Muscle of leg (tissue), 16 donors: ENCODE measurements at places on chromosomes 3 and 15.

GRCh38 chr3:24881239-24881638 lies 386.6 kb upstream of the THRB start:
- DNase-seq, result no peak

DNA sequence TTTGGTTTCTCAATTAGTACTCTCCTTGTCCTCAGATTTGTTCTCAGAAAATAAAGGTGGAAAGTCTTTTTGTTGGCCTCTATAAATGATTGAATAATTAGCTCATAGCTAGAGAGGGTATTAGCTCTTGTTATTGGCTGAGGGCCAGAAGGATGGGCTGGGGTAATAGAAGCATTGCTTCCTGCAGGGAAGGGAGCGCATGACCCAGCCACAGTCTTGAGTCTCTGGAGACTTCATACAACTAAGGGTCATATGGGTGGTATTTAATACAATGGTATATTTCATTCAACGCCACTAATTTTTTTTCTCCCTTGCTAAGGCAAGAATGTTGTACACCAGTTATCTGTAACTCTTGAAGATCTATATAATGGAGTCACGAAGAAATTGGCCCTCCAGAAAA lies 8.4 kb downstream of the DNAJA4 start:
- no peak for DNase-seq

DNA sequence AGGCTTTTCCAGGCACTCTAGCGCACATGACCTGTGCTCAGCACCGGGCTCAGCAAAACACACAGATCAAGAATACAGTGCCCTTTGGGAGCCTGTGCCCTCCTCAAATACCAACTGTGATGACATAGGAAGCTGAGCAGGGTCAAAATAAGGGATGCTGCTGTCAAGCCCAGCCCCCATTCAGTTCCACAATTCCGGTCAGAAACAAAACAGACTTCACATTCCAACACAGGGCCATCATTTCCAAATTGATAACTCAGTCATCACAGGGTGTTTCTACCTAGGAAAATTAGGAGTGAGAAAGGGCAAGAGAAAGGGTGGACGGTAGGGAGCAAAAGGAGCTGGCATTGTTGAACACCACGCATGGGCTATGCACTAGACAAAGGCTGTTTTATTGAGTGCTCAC lies 158.4 kb upstream of the CCDC54 start:
- no peak for DNase-seq

GRCh38 chr15:80693682-80694610 lies 1.2 kb upstream of the ABHD17C start:
- peak; percentile 57 for DNase-seq

DNA sequence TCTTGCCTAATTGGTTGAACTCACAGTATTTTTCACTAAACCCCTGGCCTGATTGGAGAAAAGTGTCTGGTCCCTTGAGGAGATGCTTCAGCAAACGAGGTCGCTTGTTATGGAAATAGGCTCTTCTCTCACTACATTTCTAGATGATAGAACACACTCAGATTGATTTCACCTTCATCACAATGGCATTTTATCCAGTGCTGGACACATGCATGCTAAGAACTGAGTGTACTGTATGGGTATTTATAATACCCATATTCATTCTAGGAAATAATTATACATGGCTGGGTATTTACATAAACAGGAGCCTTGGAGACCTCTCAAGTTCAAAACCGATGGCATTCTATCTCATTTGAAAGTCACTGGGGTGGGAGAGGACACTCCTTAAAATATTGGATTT lies 444.9 kb downstream of the LPP start:
- no peak for DNase-seq

DNA sequence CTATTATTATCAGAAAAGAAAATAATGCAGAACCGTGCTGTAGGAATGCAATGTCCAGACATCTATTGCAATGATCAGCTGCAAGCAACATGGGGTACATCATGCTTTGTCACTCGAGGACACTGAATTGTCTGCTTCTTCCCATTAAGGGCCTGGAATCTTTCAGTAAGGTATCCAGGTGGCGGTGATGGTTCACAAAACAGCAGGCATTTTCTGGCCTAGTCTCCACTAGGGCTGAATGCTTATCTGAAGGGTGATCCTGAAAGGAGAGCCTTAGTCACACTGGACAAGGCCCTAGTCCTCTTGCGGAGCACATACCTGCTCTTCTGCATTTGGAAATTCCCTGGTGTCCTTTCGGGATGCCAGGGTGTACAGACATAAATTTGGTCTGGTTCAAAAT lies 21.2 kb downstream of the ITPR1 start:
- no peak for DNase-seq

DNA sequence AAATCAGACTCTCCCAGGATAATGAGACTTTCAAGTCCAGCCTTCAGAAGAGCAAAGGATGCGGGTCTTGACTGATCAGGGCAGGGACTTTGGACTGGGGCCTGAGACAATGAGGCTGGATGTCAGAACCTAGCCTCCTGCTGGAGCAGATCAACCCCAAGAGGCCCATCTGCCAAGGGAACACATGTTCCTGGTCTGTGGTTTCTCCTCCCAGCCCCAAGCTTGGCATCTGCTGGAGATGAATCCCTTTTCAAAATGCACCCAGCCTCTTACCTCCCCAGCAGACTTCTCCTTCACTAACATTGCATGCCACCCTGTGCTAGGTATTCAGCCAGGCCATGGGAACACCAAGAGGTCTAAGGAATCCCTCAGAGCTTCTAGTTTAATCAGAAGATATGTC lies 43.7 kb upstream of the MFGE8 start:
- no peak for DNase-seq

DNA sequence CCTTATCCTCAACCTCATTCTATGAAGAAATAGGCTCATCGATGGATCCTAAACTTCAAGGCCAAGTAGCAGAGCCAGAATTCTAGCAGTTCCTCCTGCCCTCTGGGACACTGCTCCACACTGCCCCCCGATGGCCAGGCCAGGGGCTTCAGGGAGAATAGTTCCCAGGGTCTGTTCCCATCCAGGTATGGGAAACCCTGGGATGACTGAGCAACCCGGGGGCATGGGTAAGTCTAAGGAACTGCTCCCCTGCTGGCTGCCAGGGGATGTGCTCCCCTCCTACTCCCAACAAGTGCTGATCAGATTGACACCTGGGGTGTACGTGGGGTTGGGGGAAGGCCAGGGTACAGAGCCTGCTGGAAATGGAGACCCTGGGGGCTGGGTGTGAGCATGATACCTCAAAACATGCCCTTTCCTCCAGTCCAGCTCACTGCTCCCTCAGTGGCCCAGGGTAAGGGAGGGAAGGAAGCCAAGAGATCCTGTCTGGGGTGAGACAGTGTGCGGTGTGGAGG lies 7.6 kb downstream of the ULK3 start:
- no peak for DNase-seq

DNA sequence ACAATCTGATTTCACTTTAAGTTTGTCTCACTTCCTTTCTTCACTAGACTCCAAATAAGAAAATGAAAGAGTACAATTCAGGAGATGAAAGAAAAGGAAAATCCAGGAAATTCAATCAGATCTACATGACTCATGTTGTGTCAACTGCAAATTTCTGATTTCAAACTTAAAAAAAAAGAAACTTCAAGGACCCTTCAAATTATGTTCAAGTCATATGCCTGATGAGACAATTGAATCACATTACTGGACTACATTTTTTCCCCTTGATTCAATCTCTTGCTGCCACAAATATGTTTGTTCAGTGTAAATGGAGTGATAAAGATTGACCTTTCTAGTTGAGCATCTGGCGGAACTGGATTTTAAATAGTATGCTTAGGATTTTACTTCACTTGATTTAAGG lies 37.4 kb downstream of the FRMD5 start:
- no peak for DNase-seq

DNA sequence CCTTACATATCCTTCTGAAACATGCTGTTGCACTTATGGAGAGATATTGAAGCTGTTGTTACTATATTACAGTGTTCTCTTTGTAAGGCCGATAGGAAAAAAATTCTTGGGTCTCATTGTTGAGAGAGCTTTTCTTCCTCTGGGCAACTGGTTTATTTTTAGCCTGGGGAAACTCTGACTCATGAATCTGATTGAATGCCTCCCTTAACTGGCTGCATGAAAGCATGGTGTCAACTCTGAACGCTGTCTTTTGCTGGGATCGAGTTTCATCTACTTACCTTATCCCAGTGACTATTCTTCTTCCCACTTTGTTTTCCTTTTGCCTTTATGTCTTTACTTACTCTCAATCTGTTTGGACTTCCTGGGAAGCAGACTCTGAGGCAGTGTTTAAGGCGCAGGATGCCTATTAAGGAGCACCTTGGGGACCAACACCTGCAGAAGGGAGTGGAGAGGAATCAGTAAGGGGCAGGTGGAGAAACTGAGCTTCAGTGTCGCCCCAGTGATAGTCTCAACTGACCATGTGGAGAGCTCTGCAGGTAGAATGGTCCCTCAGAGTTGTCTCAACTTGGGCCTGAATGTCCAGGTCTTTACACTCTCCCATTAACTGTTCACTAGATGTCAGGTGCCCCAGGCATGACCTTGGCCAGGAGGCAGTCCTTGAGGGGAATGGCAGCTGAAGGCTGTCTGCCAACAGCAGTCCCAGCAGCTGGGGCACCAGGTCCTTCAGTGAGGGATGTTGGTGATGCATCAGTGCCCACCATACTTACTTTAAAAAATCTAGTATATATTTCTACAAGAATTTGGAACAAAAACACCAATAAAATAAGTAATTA lies 88.9 kb upstream of the CCNL1 start:
- peak; percentile 84 for DNase-seq

DNA sequence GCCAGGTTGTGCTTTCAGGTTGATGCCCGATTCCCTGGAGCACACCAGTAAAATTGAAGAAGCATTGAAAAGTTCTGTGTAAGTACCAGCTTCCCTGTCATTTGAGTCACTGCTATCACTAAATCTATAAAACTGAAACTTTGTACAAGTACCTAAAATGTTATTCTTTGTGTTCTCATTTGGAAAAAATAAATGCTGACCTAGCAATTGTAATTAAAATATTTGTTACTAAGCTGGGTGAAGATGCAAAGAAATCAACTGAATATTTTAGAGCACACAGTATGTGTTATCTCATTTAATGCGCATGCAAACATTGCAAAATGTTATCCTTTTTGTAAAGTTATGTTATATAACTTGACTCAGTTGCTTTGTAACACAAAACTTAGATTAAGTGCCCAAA lies 733.7 kb downstream of the TBL1XR1 start:
- no peak for DNase-seq

DNA sequence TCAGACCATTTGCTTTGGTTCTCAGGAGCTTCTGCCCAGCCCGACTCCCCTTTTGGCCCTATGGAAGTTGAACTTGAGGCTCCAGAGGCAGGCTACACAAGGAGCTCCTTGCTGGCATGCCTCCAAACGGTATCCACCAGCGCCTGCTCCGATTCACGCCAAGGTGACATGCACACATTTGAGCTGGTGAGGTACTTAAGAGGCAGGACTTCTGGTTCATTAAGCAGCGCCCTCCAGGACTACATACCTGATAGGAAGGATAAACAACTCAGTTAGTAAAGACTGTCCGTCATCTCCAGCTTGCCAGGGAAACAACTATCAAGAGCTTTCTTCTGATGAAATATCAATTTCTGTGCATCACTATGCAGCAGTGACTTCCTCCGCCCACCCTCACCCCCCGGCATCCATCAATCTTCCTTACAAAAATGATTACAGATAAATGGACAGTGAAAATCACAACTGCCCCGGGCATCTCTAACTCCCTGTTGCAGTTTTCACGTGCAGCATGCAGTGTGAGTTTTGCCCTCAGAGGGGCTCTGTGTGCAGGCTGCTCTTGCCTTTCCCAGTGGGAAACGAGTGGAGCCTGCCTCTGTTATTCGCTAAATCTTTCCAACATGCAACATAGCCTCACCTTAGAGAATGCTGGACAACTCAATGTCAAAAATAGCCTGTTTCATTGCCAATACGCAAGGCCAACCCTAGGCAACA lies 122.9 kb downstream of the ARRDC4 start:
- no peak for DNase-seq

DNA sequence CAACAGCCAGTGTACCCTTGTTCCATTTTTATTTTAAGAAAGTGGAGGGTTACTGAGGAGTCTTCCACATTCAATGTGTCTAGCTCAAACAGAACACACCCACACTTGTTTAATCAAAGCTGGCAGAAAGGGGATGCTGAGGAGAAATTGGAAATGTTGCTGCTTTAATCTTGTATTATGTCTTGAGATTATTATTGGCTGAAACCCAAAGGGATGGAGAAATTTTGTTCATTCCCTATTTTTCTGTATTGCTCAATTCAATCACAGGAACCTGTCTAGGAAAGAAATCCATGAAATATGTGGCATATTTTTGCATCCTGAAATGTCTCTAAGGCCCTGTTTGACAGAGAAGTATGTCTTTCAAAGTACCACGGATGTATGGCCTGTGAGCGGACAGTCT lies 238.0 kb downstream of the MYRIP start:
- DNase-seq, result no peak

- DNase-seq, result peak; percentile 31
These were observed 177.8 kb downstream of the SERPINI1 start for GRCh38 chr3:167913219-167913835.

GRCh38 chr3:53491276-53491675 lies 3.1 kb upstream of the CACNA1D start:
- no peak for DNase-seq

DNA sequence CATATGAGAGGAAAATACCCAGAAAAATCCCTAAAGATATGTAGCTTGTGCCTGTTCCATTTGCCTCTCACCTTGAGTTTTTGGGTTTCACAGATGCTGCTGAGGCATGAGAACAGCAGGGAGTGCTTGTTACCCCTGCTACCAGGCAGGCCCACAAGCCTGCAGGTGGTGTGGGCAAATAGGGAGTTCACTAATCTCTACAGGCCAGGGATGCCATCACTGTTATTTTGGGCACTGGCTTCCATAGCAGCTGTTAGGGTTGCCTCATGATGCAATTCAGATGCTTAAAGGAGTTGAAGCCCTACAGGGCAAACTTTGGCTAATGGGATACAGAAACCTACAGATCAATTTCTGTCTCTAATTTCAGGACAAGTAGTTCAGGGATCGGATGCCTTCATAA lies 873.5 kb downstream of the OTOL1 start:
- DNase-seq, result peak; percentile 58

GRCh38 chr3:14334136-14334535 lies 68.3 kb upstream of the SLC6A6 start:
- DNase-seq, result no peak

GRCh38 chr3:27454914-27455313 lies 29.3 kb downstream of the SLC4A7 start:
- peak; percentile 19 for DNase-seq

GRCh38 chr3:98445949-98446406 lies 17.0 kb upstream of the OR5K1 start:
- no peak for DNase-seq

DNA sequence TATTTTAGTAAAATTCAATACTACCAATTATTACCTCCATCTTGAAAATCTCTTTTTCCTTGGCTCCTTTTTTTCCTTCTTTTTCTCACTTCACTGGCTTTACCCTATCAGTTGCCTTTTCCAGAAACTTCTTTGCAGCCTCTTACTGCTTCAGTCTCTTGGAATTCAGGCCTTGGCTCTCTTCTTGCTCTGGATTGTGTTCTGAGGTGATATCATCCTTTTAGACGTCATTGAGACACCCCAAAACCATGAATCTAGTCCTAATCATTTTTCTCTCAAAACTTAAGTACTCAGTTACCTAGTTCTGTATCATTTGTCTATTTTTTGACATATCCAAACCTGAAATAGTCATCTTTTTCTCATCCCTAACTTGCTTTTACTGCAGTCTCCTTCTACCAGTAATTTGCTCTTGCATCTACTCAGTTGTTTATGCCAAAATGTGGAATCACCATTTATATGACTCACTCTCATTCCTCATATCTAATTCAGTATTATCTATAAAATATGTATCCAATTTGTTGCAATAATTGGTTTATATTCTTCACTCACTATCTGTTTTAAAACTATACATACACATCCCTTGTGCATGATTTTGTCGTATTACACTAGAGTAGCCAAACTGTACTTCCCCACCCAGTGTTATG lies 703.2 kb upstream of the CCDC54 start:
- no peak for DNase-seq
